ENCODE measurements at places on chromosomes 11 and 22.

- DNase-seq = no peak
These were observed 345.4 kb downstream of the TENM4 start for GRCh38 chr11:79095424-79095823.

DNA sequence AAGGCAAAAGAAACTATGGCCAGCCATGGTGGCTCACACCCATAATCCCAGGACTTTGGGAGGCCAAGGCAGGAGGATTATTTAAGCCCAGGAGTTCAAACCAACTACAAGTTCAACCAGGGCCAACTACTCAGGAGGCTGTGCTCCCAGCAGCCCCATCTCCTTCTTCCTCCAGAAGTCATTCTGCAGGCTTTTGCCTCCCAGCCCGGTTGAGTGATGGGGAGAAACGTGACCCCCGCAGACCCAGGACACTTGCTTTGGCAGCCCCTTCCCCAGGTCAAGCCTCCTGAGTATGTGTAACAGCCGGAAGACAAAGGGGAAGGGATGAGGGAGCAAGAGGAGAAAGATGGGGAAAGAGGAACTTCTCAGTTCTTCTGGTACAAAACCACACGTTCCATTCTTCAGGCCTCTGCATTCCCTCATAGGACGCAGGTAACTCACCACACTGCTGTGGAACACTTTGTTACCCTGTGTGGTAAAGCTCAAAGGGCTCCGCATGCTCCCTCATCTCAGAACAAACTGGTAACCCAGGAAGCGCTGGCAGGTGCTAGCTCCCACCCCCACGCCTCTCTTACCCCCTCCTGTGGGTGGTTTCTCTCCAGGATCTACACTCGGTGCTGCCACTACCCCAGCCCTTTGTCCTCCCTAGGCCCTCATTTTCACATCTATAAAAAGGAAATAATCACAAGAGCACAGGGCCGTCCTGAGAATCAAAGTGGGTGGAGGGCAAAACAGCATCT is 4.0 kb downstream of the SULT4A1 start:
- no peak for DNase-seq

GRCh38 chr11:405323-405953 is 9.4 kb downstream of the SIGIRR start:
- no peak for DNase-seq

DNA sequence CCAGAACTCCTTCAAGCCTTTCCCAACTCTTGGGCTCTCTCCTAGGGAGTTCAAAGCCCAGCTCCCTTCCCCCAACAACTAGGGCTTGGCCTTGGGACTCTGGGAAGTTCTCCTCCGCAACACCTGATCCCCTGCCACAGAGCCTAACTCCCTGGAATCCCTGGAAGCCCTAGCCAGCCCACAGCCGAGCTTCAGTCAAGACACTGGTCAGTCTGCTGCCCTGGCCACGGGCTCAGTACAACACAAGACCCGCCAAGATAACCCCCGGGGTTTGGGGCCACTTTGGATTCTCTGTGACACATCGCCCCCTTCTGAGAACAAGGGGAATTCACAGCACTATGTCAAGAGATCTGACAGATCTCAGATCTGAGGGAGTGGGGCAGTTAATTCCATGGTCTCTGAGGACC is 58.3 kb downstream of the SLC22A12 start:
- DNase-seq = peak; percentile 15

- DNase-seq = peak; percentile 78
These were observed 32.1 kb downstream of the UQCR10 start for GRCh38 chr22:29799217-29799680.

GRCh38 chr11:108593923-108594434 is 411 bp upstream of the EXPH5 start:
- DNase-seq = no peak

DNA sequence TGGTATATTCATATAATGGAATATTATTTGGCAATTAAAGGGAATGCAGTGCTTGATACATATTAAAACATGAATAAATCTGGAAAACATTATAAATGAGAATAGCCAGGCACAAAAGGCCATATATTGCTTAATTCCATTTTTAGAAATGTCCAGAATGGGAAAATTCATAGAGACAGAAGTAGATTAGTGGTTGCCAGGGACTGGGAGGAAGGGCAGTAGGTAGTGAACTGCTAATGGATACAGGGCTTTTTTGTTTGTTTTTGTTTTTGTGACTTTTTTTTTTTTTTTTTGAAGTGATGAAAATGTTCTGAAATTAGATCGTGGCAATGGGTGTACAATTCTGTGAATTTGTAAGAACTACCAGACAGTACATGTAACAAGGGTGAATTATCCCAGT is 86.1 kb downstream of the YAP1 start:
- DNase-seq = no peak

GRCh38 chr11:123421589-123421988 is 8.5 kb upstream of the GRAMD1B start:
- DNase-seq = no peak

DNA sequence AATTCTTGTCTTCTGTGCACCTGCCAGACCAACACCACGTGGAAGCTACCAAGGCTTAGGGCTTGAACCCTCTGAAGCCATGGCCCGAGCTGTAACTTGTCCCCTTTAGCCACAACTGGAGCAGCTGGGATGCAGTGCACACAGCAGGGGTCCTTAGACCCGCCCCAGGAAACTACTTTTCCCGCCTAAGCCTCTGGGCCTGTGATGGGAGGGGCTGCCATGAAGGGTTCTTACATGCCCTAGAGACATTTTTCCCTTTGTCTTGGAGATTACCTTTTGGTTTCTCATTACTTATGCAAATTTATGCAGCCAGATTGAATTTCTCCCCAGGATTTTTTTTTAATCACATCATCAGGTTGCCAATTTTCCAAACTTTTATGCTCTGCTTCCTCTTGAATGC is 9.7 kb downstream of the PATE3 start:
- DNase-seq = no peak

GRCh38 chr11:16979703-16980622 is 34.3 kb downstream of the PLEKHA7 start:
- no peak for DNase-seq

DNA sequence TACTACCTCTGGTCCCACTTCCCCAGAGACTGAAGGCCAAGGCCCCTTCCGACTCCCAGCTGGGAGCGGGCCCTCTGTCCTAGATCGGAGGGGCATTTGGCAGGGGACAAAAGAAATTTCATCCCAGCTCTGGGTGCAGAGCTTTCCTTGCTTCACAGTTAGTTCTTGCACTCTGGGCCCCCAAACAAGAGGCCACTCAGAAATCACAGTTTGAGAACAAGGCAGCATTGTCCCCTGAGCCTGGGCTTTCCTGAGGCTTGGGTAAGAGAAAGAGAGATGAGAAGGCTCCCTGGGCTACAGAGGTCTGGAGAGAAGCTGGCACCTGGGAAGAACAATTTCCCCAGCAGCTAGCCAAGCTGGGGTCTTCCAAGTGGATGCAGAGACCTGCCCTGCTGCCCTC is 71.8 kb upstream of the NCAM1 start:
- no peak for DNase-seq

- DNase-seq = no peak
These were observed 31.8 kb downstream of the FAM118A start for GRCh38 chr22:45341498-45341897.

DNA sequence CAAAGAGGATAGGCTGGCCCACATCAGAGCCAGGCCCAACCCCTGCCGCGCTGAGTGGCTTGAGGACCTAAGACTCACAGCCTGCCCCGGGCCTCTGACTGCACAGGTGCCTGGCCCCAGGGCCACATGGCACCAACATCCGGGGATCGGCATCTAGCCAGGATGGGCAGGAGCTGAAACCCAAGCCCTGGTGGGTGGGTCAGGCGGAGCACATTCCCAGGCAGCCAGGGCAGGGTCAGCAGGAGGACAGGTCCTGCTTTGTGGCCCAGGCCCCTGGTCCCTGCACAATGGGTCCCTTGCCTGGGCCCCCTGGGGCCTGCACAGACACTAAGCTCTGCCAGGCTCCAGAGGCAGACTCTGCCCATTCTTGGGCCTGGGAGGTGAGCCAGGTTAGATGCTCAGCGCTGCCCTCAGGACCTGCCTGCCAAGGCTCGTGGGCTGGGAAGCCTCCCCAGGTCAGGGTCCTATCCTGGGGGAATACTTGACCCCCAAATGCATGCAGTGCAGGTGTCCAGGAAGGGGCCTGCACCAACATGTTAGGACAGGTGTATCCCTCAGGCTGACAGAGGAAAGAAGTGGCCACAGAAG is 33.5 kb downstream of the ARVCF start:
- DNase-seq = peak; percentile 15

DNA sequence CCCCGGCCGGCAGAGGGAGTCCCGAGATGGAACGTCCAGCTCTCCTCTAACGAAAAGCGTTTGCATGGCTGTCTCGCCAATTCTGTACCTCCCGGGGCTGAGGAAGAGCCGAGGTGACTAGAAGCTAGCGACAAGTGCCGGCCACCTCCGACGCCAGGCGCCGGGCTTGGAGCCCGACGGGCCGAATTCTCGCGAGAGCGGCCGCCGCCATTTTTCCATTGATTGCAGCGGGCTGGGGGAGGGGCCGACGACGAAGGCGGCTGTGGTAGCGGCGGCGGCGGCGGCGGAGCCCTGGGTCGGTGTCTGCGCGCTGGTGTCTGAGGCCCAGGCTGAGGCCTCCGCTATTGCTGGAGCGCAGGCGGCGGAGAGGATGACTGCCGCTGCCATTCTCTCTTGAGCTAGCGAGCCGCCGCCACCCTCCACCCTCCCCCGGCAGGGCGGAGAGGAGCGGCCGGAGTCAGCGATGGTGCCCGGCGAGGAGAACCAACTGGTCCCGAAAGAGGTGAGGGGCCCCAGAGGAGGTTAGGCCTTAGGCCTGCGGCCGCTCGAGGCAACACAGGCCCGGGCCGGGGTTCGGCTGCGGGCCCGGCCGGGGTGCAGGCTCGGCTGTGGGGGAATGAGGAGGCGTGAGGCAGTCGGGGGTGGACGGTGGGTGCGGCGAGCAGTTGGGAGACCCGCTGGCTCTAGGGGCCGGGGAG is at the start of gene USP47:
Gene USP47 (plus strand): TSS at position 250 of the 698 bp plus-strand sequence. CDS start 214 bp downstream, at position 464.
- peak; percentile 90 for DNase-seq

DNA sequence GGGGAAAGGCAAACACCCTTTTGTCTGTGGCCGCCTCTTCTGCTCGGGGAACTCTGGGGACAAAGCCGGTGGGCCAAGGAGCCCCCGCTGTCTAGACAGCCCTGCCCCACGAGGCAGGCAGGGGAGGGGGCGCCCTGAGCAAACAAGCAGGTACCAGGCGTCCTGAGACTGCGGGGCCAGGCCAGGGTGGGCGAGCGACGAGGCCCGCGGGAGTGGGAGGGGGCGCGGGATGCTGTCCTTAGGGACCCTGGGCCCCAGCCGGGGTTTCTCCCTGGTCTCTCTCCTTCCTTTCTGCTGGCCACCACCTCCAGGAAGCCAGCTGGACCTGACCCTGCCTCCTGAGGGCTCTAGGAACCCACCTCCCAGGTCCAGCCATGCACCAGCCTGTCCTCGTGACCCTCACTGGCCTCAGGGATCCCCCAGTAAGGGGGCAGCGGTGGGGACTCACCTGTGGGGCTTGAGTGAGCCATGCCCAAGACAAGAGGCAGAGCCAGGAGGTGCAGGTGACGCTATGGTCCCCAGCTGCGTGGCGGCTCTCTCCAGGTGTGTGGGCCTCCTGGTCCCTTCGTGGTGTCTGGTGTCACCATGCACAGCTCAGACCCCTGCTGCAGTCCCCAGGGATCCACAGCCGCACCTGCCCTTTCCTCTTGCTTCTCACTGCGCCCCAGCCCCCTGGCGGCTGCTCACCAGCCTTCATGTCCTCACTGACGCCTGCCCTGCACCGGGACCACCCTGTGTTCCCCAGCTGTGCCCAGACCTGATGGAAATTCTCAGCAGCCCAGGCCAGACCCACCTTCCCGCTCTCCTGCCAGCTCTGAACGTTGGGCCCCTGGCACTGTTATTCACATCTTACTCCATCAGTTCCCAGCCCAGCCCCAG is 26.5 kb upstream of the MUC5AC start:
- no peak for DNase-seq

GRCh38 chr11:13576995-13577394 is 81.2 kb upstream of the PTH start:
- no peak for DNase-seq

- DNase-seq = no peak
These were observed 247.0 kb upstream of the NARS2 start for GRCh38 chr11:78821371-78822306.

GRCh38 chr11:113313601-113314000 is 782 bp upstream of the TTC12 start:
- DNase-seq = no peak

DNA sequence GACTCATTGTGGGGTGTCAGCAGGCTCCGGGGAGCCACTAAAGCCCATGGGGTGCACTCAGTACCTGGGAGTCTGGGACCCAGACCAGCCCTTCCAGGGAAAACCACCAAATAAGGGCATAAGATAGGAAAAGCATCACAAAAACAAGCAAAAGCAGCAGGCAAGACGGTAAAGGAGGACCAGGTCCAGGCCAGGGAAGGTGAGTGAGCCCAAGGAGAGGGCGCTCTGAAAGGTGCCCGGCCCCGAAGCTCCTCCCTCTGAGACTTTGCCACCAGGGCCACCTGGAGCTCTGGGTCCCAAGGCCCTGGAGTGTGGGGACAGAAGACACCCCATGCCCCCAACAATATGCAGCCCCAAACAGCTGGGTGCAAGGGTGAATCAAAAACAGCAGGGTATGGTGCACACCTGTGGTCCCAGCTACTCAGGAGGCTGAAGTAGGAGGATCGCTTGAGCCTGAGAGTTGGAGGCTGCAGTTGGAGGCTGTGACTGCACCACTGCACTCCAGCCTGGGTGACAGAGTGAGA is 5.2 kb upstream of the IL17REL start:
- no peak for DNase-seq

All from BE2C (cell line).